ENCODE measurements at places on chromosomes 2 and 18. TPM values are rescaled to one million over a fixed set of nuclear protein-coding genes. Genes with fewer than 3 reads are reported as not detected.

- H3K27me3 ChIP-seq, result no peaks in the 10 kb centered on the region
- DNase-seq, result peak; percentile 51
- no peak overlapping the region for H3K4me3 ChIP-seq
- no peak overlapping the region for H3K27ac ChIP-seq
Measured at GRCh38 chr18:59823596-59824195, 76.1 kb upstream of the PMAIP1 start.

DNA sequence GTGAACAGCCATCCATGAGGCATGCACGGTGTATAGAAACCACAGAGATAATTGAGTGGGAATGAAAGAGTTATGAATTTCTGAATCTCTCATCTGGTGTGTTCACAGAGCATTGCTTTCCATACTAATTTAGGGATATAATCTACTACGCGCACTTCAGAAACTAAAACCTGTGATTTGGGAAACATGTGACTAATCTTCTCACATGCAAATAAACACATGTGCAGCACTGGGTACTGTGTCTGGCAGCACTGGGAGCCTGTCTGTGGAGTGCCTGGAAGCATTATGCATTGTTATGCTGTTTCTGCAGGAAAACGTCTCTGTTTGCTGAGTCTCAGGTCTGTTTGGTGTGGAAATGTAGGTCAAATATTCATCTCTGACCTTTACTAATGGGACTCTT, 287.3 kb downstream of the CMPK2 start:
- no peaks in the 10 kb centered on the region for H3K27me3 ChIP-seq
- H3K27ac ChIP-seq, result no peak overlapping the region
- no peaks in the 10 kb centered on the region for H3K36me3 ChIP-seq
- H3K4me1 ChIP-seq, result no peaks in the 10 kb centered on the region
- no peak for DNase-seq

DNA sequence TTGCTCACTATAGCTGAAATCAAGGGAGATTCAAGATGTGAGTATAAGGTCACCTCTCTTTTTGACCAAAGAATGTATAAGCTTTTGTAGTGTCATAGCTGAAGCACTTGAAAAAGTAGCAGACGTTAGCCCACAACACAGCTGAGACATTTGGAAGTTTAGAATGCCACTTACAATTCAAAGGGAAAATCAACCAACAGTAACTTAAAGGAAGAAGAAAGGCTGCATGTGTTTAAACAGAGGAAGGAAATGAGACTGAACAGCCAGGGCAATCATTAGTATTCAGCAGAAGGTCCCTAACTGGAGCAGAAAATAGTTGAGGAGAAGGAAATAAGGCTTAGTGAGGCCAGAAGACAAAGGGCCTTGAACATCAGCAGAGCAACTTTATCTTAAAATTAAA, 23.5 kb upstream of the SCG2 start:
- H3K27me3 ChIP-seq, result no peaks in the 10 kb centered on the region
- no peak overlapping the region for H3K4me3 ChIP-seq
- H3K36me3 ChIP-seq, result no peaks in the 10 kb centered on the region
- DNase-seq, result no peak

DNA sequence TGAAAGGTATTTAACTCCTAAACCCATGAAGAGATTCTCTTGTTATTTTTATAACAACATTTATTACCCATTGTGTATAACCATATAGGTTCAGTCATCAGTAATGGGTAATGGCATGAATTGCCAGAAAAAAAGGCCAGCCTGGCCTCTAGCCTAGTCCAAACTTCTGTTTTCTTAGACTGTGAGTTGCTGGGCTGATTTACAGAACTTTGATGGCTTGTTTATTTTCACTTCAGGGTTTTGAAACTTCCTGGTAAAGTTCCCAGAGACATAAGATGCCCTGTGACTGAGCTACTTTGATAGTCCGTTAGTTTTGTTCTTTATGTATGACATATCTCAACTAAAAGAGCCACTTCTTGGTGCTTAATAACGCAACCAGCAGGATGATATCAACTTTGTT, 164.8 kb downstream of the METTL4 start:
- H3K4me3 ChIP-seq, result no peak overlapping the region
- DNase-seq, result no peak
- no peaks in the 10 kb centered on the region for H3K4me1 ChIP-seq
- H3K36me3 ChIP-seq, result no peaks in the 10 kb centered on the region

DNA sequence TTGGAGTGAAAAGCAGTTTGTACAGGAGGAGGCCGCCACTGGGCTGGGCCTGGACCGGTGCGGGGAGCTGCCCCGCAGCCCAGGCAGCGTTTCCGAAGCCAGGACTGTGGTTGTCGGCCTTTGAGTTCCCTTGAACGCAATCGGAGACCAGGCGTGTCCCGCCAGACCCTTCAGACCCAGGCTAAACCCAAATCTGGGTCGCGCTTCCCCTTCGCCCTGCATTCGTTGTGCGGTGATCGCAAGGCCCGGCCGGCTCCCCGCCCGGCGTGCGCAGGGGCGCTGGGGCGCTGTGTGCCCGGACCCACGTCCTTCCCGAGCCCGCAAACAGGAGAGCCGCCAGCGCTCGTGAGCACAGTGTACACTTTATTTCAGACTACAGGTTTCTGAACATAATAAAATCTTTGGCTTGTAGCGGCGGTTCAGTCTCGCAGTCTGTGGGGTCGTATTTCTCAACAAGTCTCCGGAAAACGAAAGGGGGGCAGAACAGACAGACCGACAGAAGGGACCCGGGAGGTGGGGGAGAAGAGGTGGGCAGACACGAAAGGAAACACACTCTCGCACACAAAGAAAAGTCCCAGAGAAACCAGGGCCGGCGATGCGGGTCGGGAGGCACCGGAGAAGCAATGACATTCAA, 5.5 kb downstream of the EN1 start:
- H3K4me3 ChIP-seq, result no peak overlapping the region
- no peaks in the 10 kb centered on the region for H3K27me3 ChIP-seq

DNA sequence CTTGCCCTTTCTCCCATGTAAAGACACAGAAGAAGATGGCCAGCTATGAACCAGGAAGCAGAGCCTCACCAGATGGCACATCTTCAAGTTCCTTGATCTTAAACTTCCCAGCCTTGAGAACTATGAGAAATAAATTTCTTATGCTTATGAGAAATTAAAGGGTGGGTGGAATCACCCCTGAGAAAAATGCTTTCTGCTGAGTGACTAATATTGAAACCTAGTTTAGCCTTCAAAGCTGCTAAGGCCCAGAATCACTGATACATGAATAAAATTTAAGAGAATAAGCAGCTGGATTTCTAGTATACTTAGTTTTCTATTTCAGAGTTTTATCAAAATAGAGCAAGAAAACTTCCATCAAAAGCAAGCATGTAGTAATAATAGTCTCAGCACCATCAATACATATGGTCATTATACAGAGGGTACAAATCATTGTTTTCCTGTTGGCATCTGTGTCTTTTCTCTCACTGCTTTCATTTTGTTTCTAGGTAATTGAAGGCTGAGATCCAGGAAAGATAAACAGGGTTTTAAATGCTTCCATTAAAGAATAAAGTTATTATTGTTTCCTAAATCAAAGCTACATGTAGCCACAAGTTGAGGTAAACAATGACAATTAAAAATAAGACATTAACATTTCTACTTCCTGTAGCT, 53.3 kb upstream of the COL5A2 start:
- H3K36me3 ChIP-seq, result no peaks in the 10 kb centered on the region
- no peak overlapping the region for H3K27ac ChIP-seq
- no peak for DNase-seq
- no peaks in the 10 kb centered on the region for H3K4me1 ChIP-seq

DNA sequence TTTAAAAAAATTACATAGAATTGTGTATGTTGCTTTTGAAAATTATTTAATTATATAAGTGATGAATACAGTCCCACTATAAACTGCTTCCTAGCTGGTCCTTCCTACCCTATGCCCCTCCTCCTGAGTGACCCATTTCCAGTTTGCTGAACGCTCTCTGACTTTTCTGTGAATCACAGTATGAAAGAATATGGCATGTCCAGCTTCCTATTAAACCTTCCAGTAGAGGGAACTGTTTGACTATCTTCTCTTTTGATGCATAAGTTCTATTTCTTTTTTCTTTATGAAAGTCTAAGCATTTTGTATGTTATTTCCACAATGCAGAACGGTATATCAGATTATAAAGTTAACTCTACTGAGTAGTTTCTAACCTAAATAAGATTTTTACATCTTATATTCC, 41.3 kb downstream of the PSMG2 start:
- no peaks in the 10 kb centered on the region for H3K4me1 ChIP-seq
- H3K27me3 ChIP-seq, result no peaks in the 10 kb centered on the region
- H3K4me3 ChIP-seq, result no peak overlapping the region
- no peaks in the 10 kb centered on the region for H3K36me3 ChIP-seq
- DNase-seq, result no peak

Gene HOXD12
- total RNA-seq, result not detected

Gene IL1R2
- total RNA-seq, result 38.3 TPM

Gene LIMS3
- 16.6 TPM for total RNA-seq

Gene CYTIP
- 10.0 TPM for total RNA-seq

Gene REG3A
- total RNA-seq, result 8.3 TPM

Gene C2orf66
- 0.19 TPM for total RNA-seq

Gene LYPD6
- total RNA-seq, result 0.23 TPM
